NCI-H1417 treated with DMSO at 0.1 percent for 48 hours (cell line): ENCODE measurements at places on chromosomes 7 and 10.

DNA sequence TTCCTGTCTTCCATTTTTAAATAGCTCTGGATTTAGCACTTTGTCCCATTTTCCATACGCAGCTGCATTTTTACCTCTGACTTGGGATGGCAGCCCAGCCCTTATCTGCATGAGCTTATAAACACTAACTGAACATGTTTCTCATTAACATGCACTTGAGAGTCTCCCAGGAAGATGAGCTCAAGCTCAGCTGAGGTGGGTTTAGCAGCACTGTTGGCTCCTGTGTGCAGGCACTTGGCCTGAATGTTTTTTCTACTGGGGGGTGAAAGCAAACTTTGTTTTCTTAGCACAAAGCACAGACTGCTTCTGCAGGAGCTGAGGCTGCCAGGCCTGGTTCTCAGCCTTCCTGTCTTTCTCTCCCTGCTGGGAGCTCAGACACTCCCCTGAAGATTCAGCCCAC is 1093.6 kb upstream of the AUTS2 start:
- DNase-seq: no peak

GRCh38 chr10:80553436-80553835 is 15.7 kb downstream of the SH2D4B start:
- no peak for DNase-seq

- no peak for DNase-seq
Observed at GRCh38 chr7:22577470-22578001, 77.5 kb upstream of the STEAP1B start.

- DNase-seq: no peak
Observed at GRCh38 chr10:60454336-60454735, 64.7 kb upstream of the ANK3 start.

DNA sequence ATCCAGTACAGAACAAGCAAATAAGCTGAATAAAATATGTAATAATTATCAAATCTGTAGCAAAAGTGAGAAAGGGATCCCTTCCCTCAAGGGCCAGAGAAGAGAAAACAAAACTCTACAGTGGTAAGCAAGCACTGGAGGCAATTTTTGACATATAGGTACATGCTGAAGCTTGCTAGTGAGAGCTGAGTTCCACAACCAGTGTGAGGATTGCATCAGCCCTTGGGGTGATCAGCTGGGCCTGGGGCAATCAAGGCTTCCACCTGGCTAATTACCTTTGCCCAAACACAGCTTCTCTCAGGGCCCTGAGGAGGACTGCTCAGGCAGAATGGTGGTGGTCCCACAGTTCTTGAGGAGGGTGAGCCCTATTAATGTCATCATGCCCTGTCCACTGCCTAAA is 134.4 kb upstream of the DLX6 start:
- no peak for DNase-seq

- DNase-seq: no peak
Observed at GRCh38 chr10:4344492-4344994, 481.5 kb upstream of the AKR1E2 start.

DNA sequence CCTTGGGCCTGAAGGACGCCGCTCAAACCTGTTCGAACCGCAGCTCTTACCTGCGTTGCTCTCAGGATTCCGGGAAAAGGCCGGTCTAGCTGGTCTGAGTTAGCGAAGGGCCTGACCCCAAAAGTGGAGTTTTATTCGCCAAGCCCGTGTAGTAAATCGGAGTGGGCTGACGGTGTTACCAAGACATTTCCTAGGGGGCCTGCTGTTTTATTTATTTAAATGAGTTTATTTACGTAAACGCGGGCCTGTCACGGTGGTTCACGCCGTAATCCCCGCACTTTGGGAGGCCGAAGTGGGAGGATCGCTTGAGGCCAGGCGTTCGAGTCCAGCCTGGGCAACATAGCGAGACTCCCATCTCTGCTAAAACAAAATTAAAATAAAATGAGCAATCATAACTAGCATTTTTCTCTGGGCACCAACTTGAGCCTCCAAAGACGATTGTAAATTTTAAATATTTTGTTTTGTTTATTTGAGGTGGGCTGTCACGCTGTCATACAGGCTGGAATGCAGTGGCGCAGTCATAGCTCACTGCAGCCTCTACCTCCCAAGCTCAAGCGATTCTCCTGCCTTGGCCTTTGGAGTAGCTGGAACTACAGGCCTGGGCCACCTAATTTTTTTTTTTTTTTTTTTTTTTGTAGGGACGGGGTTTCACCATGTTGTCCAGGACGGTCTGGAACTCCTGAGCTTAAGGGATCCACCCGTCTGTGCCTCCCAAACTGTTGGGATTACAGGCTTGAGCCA is 903 bp downstream of the ZNF655 start:
- DNase-seq: no peak

GRCh38 chr7:157576415-157576814 is 239.6 kb downstream of the DNAJB6 start:
- DNase-seq: no peak

DNA sequence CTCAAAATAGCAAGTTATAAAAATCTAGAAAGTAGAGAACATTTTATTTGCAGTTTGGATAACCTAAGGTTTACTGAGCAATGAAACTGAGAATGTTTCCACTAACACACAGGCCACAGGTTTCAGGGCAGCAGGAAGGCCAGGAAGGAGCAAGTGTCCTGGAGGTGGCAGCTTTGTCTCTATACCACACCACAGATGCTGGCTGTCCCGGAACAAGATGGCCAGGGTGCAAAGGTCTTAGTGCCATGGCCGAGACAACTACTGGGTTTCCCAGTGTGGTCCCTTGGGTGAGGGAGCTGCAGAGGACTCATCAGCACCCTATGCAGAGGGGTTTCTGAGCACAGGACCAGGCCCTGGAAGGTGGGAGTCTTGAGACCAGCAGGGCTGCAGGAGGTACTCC is 92.0 kb downstream of the CTBP2 start:
- no peak for DNase-seq

GRCh38 chr10:103548581-103549348 is 55.3 kb downstream of the NEURL1 start:
- DNase-seq: no peak

GRCh38 chr10:51375790-51376189 is 301.5 kb downstream of the PRKG1 start:
- DNase-seq: no peak

DNA sequence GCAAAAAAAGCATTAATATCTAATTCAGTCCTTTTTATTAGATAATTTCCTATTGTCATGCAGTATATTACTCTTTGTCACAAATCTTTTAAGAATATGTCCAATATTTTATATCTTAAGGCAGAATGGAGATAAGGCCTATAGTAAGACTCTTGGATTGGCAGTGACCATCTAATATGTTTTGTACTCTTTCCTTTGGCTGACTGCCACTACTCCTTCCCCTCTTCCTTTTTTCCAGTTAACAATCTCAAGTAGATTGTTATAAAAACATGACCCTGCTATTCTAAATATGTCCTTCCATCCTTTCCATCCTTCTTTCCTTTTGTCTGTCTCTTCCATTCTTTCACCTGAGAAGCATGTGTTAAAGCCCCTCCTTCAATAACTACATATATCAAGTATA is 92.8 kb upstream of the TMEM168 start:
- no peak for DNase-seq

DNA sequence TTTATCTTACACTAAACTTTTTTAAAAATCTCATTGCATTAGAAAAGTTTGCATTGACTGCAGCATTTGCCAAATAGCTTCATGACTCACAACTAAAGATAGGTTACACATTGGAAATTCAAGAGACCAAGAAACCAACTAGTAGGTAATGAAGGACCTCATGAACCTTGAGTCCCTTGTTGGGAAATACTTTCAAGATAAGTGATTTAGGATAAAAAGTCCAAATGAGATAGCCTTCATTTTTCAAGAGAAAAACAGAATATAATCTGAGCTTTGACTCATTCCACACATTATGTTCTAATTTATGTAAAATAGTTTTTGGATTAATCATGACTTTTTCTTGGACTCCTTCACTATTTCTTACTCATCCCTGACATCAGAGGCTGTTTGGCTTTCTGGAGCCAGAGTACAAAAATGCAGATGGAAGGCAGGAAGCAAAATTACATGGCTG is 13.1 kb upstream of the LIPF start:
- DNase-seq: no peak

GRCh38 chr7:151427705-151428377 is 12.1 kb downstream of the CRYGN start:
- DNase-seq: no peak

DNA sequence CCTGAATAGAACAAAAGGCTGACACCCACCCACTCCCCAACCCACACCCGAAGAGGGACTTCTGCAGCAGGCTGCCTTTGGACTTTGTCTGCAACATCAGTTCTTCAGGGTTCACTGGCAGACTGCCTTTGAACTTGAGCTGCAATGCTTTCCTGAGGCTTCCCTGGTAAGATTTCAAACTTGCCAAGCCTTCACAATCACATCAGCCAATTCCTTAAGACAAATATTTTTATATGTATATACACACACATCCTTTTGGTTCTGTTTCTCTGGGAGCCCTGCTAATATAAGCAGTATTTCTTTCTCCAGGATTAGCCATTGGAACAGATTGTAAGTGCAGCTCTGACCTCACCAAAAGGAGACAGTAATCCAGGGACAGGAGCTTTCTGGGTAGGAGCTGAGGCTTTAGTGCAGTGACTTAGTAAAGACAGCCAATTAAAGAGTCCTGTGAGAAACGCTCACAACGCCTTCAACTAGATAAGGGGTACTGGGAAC is 55.6 kb upstream of the KMT2E start:
- DNase-seq: no peak

DNA sequence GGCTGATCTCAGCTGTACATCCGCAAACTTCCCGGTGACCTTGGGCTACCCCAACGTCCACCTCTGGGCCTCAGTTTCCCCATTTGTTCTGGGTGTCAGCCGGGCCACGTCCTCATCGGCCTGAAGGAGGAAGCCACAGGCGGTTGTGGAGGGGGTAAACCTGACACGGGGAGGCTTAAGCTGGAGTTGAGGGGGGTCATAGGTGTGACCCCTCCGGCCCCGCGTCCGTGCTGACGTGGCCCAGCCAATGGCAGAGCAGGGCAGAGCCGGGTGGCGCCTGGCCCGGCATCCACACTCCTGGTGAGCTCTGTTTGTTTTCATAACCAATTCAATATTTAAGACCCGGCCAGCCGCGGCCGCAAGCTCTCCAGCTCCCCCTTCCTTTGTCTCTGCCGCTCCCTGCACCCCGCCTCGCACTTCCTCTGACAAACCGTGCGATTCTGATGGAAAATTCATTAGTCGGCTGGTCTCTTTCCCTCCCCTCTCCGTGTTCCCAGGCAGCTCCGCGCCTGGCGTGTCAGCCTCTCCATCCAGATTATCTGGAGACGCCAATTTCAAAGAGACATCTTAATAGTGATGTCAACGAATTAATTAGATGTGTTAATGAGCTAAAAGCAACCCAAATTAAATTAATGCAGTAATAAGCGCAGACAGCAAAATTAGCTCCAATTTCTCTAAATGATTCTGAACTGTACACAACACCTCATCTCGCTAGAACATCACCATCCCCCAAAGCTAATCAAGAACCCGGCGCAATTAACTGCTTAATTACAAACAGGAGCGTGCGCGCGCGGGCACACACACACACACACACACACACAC is 55.4 kb downstream of the MICALL2 start:
- peak; percentile 55 for DNase-seq

DNA sequence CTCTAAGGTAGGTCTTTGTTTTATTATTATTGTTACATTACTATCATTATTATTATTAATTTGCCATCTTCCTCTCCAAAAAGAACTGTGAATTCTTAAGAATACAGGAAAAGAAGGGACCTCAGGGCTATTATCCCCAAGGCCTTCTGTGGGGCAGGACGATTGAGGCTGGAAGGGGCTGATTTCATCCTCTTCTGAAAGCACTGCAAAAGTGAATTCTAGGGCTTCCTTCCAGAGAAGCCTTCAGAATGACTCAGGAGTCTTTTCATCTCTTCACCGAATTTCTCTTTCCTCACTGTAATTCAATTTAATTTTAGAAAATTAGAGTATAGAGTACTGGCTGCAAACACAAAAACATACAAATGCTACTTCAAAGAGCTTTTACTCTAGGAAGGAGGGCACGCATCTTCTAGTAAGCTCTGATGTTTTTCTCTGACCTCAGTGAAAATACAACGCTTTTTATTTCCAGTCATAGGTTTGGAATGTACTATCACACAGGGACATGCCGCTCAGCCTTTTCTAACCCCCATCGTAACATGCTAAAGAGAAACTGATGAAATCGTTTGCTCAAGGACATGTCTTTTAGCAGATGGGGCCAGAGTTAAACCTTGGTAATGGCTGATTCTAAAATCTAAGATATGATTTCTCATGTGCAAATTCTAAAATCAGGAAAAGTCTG is 280.2 kb upstream of the PITRM1 start:
- DNase-seq: no peak

DNA sequence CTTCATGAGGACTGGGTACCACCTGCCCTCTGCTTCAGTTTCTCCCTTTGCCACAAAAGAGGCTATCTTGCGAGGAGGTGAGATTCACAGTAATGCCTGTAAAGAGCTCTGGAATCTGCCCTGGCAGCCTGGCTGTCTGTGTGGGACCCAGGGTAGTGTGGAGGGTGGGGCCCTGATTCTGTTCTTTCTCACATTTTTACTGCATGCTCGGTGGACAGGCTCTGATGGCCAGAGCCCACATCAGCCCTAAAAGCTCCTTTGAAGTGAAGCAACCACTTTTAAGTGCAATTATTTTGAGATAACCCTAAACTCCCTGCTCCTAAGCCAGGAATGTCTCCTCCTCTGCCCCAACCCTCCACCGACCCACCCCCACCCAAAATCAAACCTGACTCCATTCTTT is 92.1 kb upstream of the PODXL start:
- no peak for DNase-seq

DNA sequence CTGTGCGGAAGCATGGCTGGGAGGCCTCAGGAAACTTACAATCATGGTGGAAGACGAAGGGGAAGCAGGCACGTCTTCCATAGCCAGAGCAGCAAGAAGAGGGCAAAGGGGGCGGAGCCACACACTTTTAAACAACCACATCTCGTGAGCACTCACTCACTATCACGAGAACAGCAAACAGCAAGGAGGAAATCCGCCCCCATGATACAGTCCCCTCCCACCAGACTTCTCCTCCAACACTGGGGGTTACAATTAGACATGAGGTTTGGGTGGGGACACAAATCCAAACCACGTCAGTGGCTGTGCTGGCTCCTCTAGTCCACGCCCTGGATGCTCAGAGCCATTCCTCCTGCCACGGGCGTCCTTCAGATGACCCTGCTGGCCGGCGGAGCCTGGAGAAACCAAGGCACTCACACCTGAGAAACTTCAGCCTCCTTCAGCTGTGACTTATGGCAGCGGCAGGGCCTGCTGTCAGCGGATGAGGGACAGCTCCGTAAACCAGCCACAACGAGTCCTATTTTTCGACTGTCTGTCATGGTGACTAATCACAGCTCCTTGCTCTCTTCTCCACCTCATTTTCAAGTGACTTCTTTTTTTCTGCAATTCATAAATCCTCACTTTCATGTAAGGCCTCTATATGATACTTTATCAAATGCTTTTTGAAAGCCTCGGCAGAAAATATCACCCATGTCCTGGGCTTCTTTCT is 167.9 kb upstream of the PFKP start:
- DNase-seq: no peak

GRCh38 chr10:15255961-15256360 is 87.5 kb upstream of the NMT2 start:
- DNase-seq: no peak

DNA sequence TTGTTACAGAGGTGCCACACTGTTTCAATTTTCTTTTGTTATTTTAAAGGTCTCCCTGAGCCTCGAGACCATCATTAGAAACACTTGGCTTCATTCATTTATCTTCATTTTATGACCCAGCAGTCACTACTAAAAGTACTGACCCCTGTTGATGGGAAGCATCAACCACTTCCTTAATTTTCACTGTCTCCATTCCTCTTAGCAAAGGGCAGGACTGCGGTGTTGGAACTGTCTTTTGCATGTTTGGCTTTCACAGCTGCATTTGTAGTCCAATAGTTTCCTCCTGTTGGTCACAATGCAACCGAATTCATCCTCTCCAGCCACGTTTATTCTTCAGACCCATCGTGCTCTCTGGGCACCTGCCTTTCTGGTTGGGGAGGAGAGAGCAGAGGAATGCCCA is 46.7 kb upstream of the PDZD8 start:
- DNase-seq: no peak
